ENCODE measurements at places on chromosomes 6 and 20. TPM values are rescaled to one million over a fixed set of nuclear protein-coding genes. Genes with fewer than 3 reads are reported as not detected.
A peak's percentile ranks its signal among the peaks of the same experiment; 100 is the strongest.

- DNase-seq: peak; percentile 81
Observed at GRCh38 chr6:593139-593906, 63.6 kb downstream of the HUS1B start.

DNA sequence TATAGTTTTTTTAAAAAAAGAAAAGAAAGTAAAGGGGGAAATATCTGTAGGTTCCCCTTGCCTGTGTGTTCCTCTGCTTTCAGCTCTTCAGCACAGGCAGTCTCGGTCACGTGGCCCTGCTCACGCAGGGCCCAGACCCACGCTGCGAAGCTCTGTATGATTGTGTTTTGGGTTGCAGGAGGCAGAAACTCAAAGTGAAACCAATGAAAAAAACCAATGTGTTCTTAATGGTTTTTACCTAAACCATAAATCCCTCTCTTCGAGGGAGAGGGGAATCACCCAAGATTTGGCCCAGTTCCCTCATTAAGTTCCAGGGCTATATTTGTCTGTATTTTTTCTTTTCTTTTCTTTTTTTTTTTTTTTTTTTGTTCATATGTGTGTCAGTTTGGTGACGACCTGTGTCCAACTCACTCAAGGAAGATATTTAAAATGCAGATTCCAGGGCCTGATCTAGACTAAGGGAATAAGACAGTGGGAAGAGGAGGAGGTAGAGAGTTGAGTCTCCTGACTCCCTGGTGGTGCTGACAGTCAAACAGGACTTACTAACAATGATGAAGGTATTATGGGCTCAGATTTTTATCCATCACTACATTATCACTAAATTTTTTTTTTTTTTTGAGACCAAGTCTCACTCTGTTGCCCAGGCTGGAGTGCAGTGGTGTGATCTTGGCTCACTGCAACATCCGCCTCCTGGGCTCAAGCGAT lies 33.8 kb upstream of the RREB1 start:
- DNase-seq: peak; percentile 79

The NRSN1 gene
- not detected for total RNA-seq

The RXRB gene
- total RNA-seq: 33.5 TPM

Measured in activated CD8-positive, alpha-beta T cell treated with anti-CD3 and anti-CD28 coated beads, Interleukin-2, amount 10 ng/mL, durations not matched to agents 7 days and 5 days (primary cell).